Stimulated activated CD8-positive, alpha-beta memory T cell treated with anti-CD3 and anti-CD28 coated beads, Interleukin-15, amount 100 ng/mL, for 24 hours (primary cell): ENCODE measurements at places on chromosomes 13 and 19.

DNA sequence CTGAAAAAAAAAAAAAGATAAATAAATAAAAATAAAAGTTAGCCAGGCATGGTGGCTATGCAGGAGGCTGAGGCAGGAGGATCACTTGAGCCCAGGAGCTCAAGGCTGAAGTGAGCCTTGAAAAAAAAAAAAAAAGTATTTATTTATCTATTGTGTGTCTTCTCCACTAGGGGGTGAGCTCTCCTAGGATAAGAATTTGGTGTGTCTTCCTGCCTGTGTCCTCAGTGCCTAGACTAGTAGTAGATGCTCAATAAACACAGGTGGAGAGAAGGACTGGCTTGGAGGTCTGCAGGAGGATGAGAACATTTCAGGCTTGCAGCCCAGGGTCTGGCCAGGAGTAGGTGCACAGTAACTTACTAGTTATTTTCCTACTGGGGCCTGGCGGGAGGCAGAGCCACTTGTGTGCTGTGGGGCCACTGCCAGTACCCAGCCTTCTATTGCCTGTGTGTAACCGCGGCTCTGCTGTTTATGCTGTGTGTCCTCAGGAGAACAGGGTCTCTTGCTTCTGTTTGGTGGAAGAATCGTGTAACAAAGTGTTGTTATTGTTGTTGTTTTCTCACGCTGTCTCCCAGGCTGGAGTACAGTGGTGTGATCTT is 5.4 kb downstream of the LMTK3 start:
- DNase-seq: no peak

GRCh38 chr13:44435919-44436510 is 62.4 kb downstream of the SERP2 start:
- no peak for DNase-seq

DNA sequence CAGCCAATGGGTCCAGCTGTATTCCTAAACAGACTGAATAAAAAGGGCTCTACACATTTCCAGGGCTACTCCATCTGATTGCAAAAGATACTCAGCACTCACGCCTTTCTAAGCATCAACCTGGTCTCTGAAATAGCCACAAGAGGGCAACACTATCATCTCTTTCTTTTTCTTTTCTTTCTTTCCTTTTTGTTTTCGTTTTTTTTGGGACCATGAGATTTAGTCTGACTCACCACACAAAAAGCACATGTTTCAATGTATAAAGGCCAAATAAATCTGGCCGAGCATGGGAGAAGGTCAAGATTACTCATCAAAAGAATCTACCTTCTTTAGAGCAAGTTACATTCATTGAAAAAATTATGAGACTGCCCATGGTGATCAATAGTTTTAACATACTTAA is 805.6 kb upstream of the ARGLU1 start:
- no peak for DNase-seq

DNA sequence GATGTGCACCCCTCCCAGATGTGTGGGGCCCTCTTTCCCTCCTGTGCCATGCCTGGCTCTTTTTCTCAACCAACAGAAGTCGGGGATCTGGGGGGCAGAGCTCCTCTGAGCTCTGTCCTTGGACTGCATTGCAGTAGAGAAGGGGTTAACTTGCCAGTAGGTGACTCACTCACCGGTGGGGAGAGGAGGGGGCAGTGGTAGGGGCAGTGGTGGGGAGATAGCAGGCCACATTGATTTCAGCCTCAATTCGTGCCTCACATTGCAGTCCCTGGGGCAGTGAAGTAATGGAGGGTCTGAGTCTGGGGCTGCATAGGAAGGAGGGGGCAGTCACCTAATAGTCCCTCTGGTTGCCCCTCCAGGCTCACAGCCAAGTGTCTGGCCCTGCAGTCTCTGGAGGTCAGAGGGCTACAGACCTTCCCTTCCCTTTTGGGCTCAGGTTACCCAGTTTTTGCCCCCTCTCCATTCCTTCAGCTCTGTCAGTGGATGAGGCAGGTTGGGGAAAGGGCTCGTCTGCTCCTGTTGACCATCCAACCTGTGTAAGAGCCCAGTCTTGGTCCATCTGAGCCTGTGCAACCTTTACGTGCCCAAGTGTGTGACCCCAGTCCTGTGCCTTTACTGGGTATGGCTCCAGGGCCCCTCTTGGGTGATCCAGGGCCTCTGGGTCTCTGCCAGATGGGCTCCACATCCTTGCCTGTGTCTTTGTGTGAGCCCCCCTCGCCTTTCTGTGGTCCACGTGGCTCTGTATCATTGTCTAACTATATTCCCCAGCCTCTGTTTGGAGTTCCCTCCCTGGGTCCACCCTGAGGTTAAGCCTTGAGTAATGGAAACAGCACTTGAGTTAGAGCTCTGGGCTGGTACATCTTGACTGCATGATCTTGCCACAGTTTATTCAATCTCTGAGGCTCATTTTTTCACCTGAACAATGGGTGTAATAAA is 13.0 kb downstream of the CIC start:
- no peak for DNase-seq

DNA sequence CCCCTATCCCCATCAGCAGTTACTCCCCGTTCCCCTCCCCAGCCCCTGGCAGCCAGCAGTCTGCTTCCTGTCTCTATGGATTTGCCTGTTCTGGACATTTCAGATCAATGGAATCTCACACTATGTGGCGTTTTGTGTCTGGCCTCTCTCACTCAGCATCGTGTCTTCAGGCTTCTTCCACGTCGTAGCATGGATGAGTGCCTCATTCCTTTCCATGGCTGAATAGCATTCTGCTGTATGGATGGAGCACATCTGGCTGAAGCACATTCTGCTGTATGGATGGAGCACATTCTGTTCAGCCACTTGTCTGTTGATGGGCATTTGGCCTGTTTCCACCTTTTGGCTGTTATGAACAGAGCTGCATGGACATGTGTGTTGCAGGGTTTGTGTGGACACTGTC is 29.5 kb downstream of the CRTC1 start:
- DNase-seq: no peak

DNA sequence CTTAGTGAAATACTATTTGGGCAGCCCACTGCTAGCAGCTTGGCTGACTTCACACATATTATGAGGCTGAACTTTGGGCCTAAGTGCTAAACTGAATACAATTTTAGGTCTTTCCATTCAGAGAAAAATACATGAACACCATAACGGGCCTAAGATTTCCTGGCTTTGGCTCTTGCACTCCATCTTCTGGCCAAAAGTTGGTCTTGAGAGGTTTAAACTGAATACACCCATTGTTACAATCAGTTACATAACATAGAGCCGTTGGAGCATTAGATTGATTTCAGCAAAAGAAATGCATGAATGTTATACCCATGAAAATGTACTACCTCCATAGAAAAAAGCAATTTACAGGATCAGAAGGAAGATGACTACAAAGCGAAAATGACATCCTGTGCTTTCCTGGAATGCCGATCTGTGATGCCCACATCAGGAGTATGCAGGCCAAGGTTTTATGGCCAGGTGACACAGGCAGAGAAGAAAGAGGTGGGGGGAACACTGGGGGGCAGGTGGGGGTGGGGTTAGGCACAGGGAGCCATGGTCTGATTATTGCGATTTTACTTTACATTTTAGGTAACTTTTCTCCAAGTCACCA is 11.1 kb upstream of the SHISA2 start:
- no peak for DNase-seq
